Calu3 (cell line): ENCODE measurements at places on chromosomes 11 and 22. TPM values are rescaled to one million over a fixed set of nuclear protein-coding genes. Genes with fewer than 3 reads are reported as not detected.

Gene ZDHHC5
- 85.9 and 95.3 TPM in 2 replicates for total RNA-seq

Gene MMP1
- 30.4 and 33.5 TPM in 2 replicates for total RNA-seq

Gene CRYBB3
- 1.4 and 1.8 TPM in 2 replicates for total RNA-seq

GRCh38 chr22:32590556-32590955 lies 115.9 kb downstream of the FBXO7 start:
- H3K4me3 ChIP-seq: no peak overlapping the region
- no peaks in the 10 kb centered on the region for H3K36me3 ChIP-seq
- H3K27ac ChIP-seq: no peak overlapping the region
- peaks cover 26% of the 10 kb centered on the region for H3K27me3 ChIP-seq

GRCh38 chr22:24175160-24175808 lies 6.0 kb upstream of the SUSD2 start:
- no peak overlapping the region for H3K4me3 ChIP-seq
- H3K27me3 ChIP-seq: no peaks in the 10 kb centered on the region
- H3K36me3 ChIP-seq: peaks cover 13% of the 10 kb centered on the region
- peak; percentile 88 for DNase-seq
- H3K27ac ChIP-seq: no peak overlapping the region
